ENCODE measurements at places on chromosomes 5 and 9. TPM values are rescaled to one million over a fixed set of nuclear protein-coding genes. Genes with fewer than 3 reads are reported as not detected.

- no peak for DNase-seq
Observed at GRCh38 chr9:4207123-4207875, 92.6 kb downstream of the GLIS3 start.

GRCh38 chr5:159786201-159786600, 130.1 kb upstream of the ADRA1B start:
- DNase-seq, result no peak

DNA sequence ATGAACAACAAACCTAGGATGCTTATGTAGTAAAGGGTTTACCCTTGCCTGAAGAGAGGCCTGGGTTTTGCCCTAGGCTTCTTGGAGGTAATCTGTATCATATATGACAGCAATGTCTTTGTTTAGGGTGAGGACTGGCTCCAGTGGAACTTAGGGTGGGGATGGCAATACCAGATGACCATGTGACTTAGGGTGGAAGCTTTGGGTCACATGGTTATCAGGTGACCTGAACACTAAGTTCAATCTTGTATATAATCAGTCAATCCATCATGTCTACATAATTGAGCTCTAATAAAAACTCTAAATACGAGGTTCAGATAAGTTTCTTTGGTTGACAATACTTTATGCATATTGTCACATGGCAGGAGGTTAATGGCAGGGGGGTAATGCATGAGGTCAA, 10.6 kb upstream of the PPP2R2B start:
- no peak for DNase-seq

IRX2 gene
- total RNA-seq, result 6.2 TPM

- no peak for DNase-seq
Observed at GRCh38 chr9:79986437-79986836, 414.7 kb downstream of the TLE4 start.

GRCh38 chr5:133367071-133367786, 245.1 kb downstream of the FSTL4 start:
- no peak for DNase-seq

GRCh38 chr9:34545497-34545896, 22.7 kb upstream of the ENHO start:
- no peak for DNase-seq

LECT2 gene
- total RNA-seq, result not detected

DNA sequence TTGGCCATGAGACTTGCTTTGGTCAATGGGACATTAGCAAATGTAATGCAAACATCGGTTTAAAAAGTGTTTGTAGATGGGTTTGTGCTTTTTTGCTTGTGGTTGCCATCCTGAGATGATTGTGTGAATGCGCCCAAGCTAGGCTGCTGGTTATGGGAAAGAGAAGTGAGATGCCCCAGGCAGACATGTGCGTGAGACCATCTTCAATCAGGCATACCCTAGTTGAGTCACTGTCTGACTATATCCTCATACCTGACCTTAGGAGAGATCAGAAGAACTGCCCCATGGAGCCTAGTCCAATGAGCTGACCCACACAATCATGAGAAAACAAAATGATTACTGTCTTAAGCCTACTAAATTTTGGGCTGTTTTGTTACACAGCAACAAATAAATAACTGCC, 36.8 kb upstream of the ZNF608 start:
- DNase-seq, result no peak

ROPN1L gene
- 0.38 TPM for total RNA-seq

- no peak for DNase-seq
Observed at GRCh38 chr9:89883401-89884341, 278.9 kb downstream of the GADD45G start.

GRCh38 chr5:79077680-79078365, 8.3 kb downstream of the BHMT2 start:
- DNase-seq, result no peak

DNA sequence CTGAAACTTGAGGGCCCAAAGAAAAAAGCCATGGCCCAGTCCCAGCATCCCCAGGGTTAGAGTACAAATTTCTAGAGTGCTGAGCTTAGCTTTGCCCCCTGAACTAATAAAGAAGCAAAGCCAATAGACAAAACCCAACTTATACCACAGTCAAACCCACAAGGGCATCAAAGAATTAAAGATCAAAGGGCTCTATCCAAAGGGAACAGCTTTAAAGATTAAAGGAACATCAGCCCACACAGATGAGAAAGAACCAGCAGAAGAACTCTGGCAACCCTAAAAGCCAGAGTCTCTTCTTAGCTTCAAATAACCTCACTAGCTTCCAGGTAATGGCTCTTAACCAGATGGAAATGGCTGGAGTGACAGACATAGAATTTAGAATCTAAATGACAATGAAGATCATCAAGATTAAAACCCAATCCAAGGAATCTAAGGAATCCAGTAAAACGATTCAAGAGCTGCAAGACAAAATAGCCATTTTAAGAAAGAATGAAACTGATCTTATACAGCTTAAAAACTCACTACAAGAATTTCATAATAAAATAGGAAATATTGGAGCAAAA, 93.9 kb downstream of the YIPF5 start:
- DNase-seq, result no peak

DNA sequence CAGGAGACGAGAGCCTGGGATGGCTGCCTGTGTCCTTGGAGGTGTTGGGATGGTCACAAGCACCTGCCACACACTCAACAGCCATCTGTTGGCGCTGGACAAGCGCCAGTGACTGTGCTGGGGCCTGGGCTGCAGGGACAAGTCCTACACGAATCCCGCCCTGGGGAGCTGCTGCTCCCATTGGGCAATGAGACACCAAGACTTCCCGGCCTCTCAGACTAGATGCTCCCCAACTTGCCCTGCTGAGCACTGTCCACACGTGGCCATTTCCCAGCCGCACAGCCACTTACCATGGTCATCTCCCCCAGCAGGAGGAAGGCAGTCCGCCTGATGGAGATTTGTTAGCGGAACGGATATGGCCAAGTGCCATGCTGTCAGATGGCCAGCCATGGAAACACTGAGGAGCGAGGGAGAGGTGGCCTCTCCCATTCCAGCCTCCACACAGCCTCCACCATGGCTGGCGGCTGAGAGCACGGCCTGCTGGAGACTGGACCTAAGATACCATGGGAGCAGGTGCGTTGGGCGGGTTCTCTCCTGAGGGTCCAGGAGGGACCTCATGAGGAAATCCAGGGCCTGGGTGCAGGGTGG, 43.9 kb downstream of the PRRT1B start:
- peak; percentile 36 for DNase-seq

DNA sequence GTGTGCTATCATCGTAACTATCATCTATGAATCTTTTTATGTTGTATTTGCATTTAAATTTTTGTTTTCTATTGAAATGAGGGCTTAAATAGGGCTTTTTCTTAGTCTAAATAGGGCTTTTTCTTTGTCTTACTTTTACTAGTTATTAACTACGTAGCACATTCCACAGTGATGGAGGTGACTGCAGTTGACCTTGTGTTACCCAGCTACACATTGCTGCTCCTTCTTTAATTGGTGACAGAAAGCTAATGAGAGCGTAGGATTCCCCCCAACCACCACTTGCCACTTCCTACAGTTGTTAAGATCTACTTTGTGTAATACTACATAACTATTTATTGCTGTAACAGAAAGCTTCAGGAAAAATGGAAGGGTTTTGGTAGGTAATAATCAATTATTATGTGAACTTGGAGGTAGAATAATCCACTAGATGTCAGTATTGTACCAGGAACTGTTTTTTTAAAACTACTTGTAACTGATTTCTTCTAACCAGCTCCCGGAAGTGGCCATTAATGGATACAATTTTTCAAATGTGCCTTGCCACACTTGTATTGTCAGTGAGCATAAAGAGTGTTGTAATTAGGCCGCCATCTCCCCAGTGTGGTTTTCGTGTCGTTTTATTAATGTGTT, 18.0 kb downstream of the MTRR start:
- DNase-seq, result no peak

- DNase-seq, result no peak
Observed at GRCh38 chr5:128035689-128036088, 47.9 kb upstream of the SLC12A2 start.

CCDC171 gene
- total RNA-seq, result 1.8 TPM

PCDHA1 gene
- total RNA-seq, result not detected

LCN10 gene
- 9.6 TPM for total RNA-seq

EPB41L4A gene
- 17.8 TPM for total RNA-seq

ZNF189 gene
- total RNA-seq, result 18.8 TPM

GRCh38 chr9:120970244-120970643, 43.6 kb upstream of the TRAF1 start:
- DNase-seq, result no peak

GOLM1 gene
- 3.7 TPM for total RNA-seq

GRCh38 chr5:91839721-91840120, 456.6 kb upstream of the ARRDC3 start:
- DNase-seq, result no peak

GRCh38 chr5:143245929-143246561, 157.4 kb downstream of the NR3C1 start:
- DNase-seq, result no peak

DNA sequence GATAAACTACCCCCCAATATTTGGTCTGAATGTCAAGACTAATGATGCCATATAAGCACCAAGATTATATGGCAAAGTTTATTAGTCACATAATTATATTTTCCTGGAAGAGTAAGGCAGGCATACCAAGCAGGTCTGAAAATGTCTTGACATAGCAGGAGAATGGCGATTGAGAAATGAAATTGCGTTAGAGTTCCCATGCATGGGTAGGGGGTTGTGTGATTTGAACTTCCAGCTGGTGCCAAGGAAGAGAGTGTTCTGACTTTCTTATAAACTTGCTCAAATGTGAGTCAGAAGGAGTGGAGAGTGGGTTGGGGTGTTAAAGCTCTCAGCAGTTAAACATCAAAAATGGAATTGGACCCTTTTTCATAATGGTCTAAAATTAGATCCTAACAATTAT, 1200.6 kb upstream of the ACO1 start:
- DNase-seq, result no peak

DNA sequence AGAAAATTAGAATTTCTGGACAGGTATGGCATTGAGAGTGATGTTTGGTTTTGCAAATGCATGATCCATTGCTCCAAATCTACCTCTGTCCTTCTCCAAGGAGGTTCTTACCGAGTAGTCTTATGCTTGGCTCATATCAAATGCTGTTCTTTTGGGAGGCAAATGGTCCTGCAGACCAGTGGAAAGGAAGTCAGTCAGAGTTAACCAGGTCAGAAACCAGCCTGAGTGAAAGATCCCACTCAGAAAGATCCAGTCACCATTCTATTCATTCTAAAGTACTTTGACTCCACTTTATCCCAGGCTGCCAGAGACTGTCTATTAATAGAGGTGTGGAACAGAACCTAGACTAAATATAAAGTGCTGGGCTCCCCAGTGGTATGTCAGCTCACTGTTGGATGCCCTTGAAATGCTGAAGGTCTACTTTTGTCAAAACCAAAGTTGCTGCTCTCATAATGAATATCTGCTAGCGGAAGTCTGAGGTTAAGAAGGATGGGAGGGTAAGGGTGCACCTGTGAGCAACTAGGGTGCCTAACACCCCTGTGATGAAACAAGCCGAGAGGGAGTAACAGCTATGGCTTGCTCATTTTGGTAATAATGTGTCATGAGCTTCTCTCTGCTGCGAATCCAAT, 302.2 kb downstream of the ZNF608 start:
- no peak for DNase-seq

- no peak for DNase-seq
Observed at GRCh38 chr5:21184581-21184980, 1196.6 kb upstream of the CDH18 start.

DNA sequence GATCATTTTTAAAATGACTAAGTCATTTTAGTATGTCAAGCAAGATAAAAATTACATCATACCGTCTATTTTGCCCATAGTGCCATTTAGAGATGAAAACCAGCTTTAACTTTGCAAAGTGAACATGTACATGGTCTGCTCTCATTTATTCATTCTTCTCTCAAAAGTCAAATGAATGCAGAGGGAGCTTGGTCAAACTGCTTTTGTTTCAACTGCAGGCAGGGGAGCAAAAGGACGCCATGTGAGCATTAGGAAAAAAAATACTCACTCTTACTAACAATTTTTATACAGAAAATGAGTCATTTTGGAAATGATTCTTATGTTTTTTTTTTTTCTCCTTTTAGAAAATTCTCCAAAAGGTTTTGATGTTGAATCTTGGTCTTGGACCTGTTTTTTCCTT, 15.7 kb downstream of the SCGB3A1 start:
- DNase-seq, result no peak

- DNase-seq, result no peak
Observed at GRCh38 chr5:126284977-126285696, 138.1 kb upstream of the GRAMD2B start.

PELO gene
- total RNA-seq, result 19.7 TPM

DNA sequence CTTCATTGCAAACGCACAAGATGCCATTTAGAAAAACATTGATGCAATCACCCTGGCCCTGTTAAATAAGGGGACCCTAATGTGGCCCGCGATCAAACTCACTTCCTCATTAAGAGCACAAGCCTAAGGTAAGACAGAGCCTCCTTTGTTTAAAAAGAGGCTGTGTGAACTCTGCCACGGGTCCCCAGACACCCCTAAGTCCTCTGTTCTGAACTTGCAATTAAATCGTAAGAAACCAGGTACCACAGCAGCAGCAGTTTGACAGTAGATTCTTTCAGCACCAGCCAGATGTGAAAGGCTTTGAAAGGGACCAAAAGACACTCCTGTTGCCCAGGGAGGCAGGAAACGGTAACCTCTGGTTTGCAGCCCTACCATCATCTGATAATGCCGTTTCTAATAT, 346.3 kb downstream of the TMEM167A start:
- DNase-seq, result no peak

GRCh38 chr5:175464942-175465233, 13.5 kb upstream of the SFXN1 start:
- no peak for DNase-seq

DNA sequence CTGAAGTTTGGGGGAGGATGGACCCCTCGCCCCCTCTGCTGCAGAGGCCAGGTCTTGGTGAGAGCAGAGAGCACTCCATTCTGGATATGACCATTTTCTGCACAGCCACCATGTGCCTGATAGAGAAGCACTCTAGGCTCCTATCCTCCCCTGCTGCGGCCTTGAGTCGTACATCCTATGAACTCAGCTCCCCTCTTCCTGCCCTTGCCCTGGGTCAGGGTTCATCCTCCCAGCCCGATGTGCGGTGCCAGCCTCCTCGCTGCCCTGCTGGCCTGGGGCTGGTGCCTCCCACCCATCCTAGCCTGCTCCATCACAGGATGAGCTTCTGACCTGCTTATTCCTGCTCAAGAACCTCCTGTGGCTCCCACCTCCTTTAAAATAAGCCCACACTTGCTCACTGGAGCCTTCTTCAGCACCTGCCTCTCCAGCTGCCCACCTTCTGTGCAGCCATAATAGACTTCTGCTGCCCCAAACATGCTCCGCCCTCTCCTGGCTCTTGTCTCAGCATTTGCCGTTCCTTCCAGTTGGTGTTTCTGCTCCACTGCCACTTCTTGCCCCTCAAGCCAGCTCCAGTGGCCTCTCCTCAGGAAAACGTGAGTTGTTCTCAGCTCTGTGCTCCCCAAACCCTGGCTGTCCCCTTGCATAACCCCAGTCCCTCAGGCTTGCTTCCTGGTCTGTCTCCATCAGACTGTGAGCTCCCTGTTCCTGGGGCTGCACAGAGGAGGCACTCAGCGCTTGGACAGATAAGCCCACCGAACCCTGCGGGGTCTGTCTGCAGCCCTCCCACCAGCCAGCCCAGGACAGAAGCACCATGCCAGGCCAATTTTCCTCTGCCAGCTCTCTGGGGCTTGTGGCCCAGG, 22.3 kb upstream of the TTLL11 start:
- DNase-seq, result no peak

GRCh38 chr9:74663439-74663838, 166.3 kb downstream of the RORB start:
- no peak for DNase-seq

C5orf58 gene
- 1.0 TPM for total RNA-seq

LMBRD2 gene
- total RNA-seq, result 12.1 TPM

F12 gene
- total RNA-seq, result not detected

- DNase-seq, result no peak
Observed at GRCh38 chr9:93464395-93464794, 11.0 kb upstream of the FAM120AOS start.
